Liver (tissue), 10 donors: ENCODE measurements at places on chromosomes 1 and 21. TPM values are rescaled to one million over a fixed set of nuclear protein-coding genes. Genes with fewer than 3 reads are reported as not detected.
A peak's percentile ranks its signal among the peaks of the same experiment; 100 is the strongest.

DNA sequence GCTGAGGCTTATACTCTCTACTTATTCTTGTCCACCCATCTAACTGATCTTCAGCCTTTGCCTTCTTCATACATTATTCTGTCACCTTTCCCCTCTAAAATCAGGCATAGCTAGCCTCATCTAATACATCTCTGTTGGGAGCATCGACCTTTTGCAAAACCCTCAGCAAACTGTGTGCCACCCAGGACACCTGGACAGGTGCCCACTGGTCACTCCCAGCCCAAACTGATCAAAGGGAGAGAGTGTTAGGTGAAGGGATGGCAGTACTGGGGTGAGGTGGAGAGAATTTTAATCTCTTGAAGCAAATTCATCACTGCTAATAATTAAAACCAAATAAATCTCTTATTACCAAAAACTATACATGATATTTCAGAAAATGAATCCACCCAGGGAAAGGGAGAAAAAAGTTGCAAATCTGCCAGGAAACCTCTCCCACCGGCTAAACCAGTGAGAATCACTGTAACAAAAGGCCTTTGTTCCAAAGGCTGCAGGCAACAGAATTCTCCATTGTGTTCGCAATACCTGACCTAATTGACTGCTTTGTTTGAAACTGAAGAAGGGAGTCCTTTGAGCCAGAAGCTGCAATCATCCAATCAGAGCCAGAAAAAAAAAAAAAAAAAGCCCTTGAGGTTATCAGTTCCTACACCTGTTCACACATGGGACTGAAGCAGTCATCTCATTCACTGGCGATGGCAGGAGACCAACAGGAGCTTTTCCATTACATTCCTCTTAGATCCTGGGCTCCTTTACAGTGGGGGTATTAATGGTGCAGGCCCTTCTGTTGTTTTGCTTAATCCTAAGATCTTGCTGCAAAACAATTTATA lies 172.6 kb downstream of the APP start:
- no peak overlapping the region for H3K27ac ChIP-seq
- H3K4me3 ChIP-seq = no peak overlapping the region
- H3K36me3 ChIP-seq = peaks cover 2% of the 10 kb centered on the region
- no peaks in the 10 kb centered on the region for H3K27me3 ChIP-seq
- no peaks in the 10 kb centered on the region for H3K4me1 ChIP-seq
- no peak for DNase-seq

- H3K4me1 ChIP-seq = no peaks in the 10 kb centered on the region
- H3K4me3 ChIP-seq = no peak overlapping the region
- no peak for DNase-seq
- no peaks in the 10 kb centered on the region for H3K36me3 ChIP-seq
- H3K27ac ChIP-seq = no peak overlapping the region
These were observed 109.2 kb downstream of the TTLL7 start for GRCh38 chr1:83889707-83890106.

GRCh38 chr1:173009597-173009996 lies 41.1 kb downstream of the TNFSF18 start:
- H3K27ac ChIP-seq = no peak overlapping the region
- H3K27me3 ChIP-seq = no peaks in the 10 kb centered on the region

- DNase-seq = no peak
- peaks cover 7% of the 10 kb centered on the region for H3K4me1 ChIP-seq
- H3K4me3 ChIP-seq = no peak overlapping the region
- no peaks in the 10 kb centered on the region for H3K27me3 ChIP-seq
- no peaks in the 10 kb centered on the region for H3K36me3 ChIP-seq
- no peak overlapping the region for H3K27ac ChIP-seq
These were observed 118.9 kb downstream of the PGBD5 start for GRCh38 chr1:230307213-230307612.

DNA sequence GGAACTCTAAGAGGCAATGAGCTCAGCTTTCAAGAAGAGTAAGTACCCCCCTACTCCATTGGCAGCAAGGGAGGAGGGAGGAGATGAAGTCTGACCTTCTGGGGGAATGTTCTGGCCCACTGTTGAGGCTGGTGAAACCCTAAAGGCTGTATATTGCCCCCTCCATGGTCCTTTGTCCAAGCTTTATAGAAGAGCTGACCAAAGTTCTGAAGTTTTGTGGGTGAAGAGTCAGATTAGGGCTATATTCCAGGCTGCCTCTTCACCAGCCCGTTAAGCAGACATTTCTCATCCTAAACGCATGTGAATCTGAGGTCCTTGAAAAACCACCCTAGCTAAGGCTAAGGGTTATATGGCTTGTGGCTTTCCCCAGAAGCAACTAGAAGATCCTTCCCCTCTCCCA lies 1.4 kb downstream of the C1orf94 start:
- no peaks in the 10 kb centered on the region for H3K4me1 ChIP-seq
- no peak overlapping the region for H3K27ac ChIP-seq
- no peaks in the 10 kb centered on the region for H3K36me3 ChIP-seq
- H3K4me3 ChIP-seq = no peak overlapping the region

DNA sequence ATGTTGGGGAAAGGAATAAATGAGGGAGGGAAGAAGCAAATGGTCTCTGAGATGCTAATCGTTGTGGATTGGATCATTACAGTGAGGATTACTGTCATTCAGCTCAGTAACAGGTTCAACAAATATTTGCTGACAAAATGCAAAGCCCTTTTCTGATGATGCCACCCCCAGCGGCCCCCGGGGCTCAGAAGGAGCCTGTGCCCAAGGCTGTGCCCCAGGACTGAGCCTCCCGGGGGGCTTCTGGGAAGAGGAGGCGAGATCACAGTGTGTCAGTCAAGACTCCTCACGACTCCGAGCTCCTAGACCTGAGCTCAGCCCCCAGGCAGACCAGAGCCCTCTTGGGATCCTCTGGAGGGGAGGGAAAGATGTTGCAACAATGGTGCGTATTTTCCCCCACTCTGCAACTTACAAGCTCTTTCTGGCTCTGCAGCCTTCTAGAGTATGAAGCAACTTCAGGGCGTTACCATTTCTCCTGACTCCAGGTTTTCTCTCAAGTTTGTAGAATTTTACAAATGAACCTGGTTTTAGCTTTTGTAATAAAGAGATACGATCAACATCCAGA lies 20.8 kb downstream of the EPHA8 start:
- H3K27ac ChIP-seq = no peak overlapping the region
- peaks cover 2% of the 10 kb centered on the region for H3K27me3 ChIP-seq
- DNase-seq = no peak
- H3K4me3 ChIP-seq = no peak overlapping the region
- no peaks in the 10 kb centered on the region for H3K36me3 ChIP-seq

DNA sequence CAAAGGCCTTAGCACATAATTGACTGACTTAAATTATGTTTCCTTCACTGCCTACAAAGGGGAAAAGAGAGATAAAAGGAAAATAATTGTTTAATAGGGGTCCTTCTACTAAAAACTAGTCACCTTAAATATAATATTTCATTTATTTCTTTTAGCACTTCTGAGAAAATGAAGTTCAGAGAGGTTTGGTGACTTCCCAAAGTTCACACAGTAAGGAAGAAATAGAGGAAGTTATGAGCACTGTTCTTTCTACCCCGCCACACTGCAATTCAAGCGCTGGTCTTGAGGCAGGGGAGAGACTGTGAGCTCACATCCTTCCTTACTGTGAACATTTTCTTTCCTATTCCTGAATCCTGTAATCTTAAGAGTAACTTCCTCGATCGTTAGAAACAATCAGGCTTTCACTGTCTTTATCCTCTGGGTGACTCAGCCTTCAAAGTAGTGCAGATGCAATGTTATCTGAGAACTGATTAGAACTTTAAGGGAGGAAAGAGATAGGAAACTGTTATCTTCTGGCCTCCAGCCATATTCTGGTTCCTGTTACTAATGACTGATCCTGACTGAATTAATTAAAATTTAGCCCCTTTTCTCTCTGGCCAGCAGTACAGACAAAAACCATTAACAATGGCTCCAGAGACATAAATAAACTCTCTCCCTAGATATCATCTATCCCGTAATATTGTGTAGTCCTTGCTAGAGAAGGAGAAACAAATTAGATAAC lies 6.8 kb downstream of the RGS5 start:
- H3K4me3 ChIP-seq = no peak overlapping the region
- no peaks in the 10 kb centered on the region for H3K4me1 ChIP-seq
- H3K27ac ChIP-seq = no peak overlapping the region
- no peaks in the 10 kb centered on the region for H3K36me3 ChIP-seq

- no peak overlapping the region for H3K27ac ChIP-seq
- peaks cover 4% of the 10 kb centered on the region for H3K36me3 ChIP-seq
- no peaks in the 10 kb centered on the region for H3K4me1 ChIP-seq
- no peak overlapping the region for H3K4me3 ChIP-seq
- H3K27me3 ChIP-seq = no peaks in the 10 kb centered on the region
These were observed 379.9 kb downstream of the PTBP2 start for GRCh38 chr1:97101509-97101908.

DNA sequence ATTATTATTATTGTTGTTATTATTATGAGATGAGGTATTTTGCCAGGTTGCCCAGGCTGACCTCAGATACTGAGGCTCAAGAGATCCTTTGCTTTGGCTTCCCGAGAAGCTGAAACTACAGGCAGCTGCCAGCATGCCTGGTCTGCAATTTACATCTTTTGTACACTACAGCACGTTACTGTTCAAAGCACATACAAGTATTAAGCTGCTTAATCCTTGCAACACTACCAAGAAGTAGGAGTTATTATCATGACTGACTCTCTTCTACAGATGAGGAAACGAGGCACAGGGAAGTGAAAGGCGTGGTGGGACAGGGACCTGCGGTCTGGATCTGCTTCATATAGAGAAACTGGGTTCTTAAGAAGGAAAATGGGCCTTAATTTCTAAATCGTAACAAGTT lies 11.6 kb downstream of the ERG start:
- DNase-seq = no peak
- H3K4me3 ChIP-seq = no peak overlapping the region
- H3K27ac ChIP-seq = no peak overlapping the region
- no peaks in the 10 kb centered on the region for H3K27me3 ChIP-seq

DNA sequence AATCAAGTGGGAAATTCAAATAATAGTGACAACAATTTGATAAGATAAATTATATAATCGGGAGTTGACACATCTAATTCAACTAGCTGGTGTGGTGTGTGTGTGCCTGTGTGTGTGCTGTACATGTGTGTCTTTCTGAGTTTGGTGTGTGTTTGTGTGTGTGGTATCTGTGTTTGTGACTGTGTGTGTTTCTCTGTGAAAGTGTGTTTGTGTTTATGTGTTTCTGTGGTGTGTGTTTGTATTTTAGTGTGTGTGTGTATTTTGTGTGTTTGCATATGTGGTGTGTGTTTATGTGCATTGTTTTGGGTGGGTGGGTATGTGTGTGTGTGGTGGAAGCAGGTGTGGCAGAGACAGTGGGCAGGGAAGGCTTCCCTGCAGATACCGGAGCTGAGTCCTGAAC lies 4.8 kb upstream of the DSCAM start:
- no peaks in the 10 kb centered on the region for H3K4me1 ChIP-seq
- H3K27me3 ChIP-seq = peaks cover 7% of the 10 kb centered on the region
- no peak for DNase-seq
- no peak overlapping the region for H3K4me3 ChIP-seq

DNA sequence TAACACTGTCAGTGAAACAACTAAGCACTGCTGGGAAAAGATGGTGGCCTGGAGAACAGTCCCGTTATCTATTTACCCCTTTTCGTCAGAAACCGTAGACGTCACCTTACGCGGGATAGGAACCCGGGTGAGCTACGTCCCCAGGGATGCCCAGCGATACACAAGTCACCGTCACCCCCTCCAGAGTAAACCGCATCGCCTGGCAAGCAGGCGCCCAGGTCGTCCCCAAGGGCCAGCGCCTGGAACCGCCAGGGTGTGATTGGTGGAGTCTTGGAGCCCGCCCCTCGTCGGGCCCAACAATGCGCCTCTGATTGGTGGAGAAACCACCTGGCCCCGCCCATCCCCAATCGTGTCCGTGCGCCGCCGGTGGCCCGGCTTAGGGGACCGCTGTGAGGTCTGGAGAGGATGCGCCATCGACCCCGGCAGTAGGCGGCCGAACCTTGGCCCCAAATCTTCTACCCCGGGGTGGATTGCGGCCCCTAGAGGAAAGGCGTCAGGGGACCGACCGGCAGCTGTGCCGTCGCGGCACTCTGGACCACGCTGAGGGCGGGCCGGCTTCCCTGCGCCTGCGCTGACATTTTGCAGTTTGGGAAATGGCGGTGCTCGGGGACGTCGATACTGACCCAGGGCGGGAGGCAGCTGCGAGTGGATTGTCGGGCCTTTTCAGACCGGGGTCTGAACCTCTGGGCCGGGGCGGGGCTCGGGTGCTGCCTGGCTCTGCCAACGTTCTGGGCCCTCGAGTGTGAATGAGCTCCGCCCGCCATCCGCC lies 34.4 kb downstream of the SLC2A1 start:
- peak overlapping the region; percentile 83 for H3K27ac ChIP-seq
- no peaks in the 10 kb centered on the region for H3K36me3 ChIP-seq
- H3K4me1 ChIP-seq = no peaks in the 10 kb centered on the region
- H3K4me3 ChIP-seq = peak overlapping the region; percentile 62

DNA sequence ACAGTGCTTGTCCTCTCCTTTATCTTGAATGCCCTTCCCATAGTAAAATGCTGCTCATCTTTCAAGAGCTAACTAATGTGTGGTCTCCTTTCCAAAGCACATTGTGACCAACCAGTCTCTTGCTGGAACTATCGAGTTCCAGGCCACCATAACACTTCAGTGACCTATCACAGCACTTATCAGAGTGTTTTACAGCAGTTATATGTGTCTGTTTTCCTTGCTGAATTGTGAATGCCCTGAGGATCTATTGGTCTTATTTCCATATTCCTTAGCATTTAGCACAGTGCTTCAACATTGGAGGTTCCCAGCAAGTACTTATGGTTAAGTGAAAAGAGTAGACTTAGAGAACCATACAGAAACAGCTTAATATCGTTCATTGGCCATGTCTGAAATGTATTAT lies 264.3 kb downstream of the DYRK1A start:
- H3K4me1 ChIP-seq = peaks cover 17% of the 10 kb centered on the region
- no peaks in the 10 kb centered on the region for H3K27me3 ChIP-seq
- H3K27ac ChIP-seq = no peak overlapping the region
- H3K4me3 ChIP-seq = no peak overlapping the region

GRCh38 chr1:35873243-35873750 lies 9.7 kb upstream of the AGO1 start:
- H3K4me1 ChIP-seq = no peaks in the 10 kb centered on the region
- H3K27me3 ChIP-seq = no peaks in the 10 kb centered on the region

PTPN22 gene
- 1.9 TPM for total RNA-seq

LIN9 gene
- total RNA-seq = 1.3 TPM

FRRS1 gene
- total RNA-seq = 49.2 TPM

UQCRH gene
- total RNA-seq = 220 TPM
